GM12878 (cell line): ENCODE measurements at places on chromosomes 1 and 21. TPM values are rescaled to one million over a fixed set of nuclear protein-coding genes. Genes with fewer than 3 reads are reported as not detected.
A peak's percentile ranks its signal among the peaks of the same experiment; 100 is the strongest.

DNA sequence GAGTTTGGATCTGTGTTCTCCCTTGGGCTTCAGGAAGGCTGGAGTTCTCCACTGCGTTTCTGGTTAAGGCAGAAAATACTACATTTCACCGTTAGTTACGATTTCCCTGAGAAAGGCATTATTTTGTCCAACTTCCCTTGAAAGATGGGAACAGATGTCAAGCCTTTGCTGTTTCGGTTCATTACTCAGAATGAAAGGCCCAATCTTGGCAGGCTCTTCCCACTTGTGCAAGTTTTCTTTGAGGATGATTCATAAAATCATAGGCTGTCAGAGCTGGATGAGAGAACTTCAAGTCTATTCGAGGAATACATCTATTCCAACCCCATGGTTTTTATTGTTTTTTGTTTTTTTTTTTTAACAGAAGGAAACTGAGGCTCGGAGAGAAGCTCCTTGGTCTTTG lies 205.2 kb downstream of the GRIK3 start:
- DNase-seq, result no peak

GRCh38 chr21:41767606-41768436 lies 969 bp upstream of the RIPK4 start:
- DNase-seq, result no peak

- no peak for DNase-seq
Observed at GRCh38 chr1:99004861-99005442, at the start of gene PLPPR5. TSS of gene PLPPR5 (minus strand) at chr1:99004861. CDS start at chr1:99004671, 190 bp downstream.

- DNase-seq, result no peak
Observed at GRCh38 chr1:113677250-113678158, 81.8 kb downstream of the PHTF1 start.

DNA sequence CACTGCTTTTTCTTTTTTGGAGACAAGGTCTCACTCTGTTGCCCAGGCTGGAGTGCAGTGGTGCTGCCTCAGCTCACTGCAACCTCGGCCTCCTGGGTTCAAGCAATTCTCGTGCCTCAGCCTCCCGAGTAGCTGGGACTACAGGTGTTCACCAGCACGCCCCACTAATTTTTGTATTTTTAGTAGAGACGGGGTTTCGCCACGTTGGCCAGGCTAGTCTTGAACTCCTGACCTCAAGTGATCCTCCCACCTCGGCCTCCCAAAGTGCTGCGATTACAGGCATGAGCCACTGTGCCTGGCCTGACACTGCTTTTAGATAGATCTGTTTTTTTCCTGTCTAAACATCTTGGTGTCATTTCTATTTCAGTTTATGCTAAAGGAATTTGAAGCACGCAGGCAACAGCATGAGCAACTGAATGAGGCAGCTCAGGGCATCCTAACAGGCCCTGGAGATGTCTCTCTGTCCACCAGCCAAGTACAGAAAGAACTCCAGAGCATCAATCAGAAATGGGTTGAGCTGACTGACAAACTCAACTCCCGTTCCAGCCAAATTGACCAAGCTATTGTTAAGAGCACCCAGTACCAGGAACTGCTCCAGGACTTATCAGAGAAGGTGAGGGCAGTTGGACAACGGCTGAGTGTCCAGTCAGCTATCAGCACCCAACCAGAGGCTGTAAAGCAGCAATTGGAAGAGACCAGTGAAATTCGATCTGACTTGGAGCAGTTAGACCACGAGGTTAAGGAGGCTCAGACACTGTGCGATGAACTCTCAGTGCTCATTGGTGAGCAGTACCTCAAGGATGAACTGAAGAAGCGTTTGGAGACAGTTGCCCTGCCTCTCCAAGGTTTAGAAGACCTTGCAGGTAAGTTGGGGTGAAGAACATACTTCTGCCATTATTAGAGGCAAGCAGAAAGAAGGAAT lies 106.1 kb upstream of the BMP8A start:
- DNase-seq, result no peak

DNA sequence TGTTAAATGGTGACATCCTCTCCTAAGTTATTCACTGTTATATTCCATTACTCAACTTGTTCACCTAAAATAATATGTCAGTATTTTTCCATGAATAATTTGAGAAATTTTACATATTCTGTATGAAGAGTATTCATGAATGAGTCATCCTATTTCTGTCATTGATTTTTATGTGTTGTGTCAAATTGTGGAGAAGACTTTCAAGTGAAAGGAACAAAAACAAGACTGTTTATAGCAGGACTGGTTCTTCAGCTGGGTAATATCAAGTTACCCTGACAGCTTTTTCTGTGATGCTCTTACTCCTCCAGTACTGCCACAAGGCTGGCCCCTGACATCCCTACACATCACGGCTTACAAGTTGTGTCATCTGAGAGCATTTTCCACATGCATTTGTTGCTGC lies 847.7 kb downstream of the NCAM2 start:
- DNase-seq, result no peak

- no peak for DNase-seq
Observed at GRCh38 chr1:156648496-156648895, 6.6 kb downstream of the BCAN start.

DNA sequence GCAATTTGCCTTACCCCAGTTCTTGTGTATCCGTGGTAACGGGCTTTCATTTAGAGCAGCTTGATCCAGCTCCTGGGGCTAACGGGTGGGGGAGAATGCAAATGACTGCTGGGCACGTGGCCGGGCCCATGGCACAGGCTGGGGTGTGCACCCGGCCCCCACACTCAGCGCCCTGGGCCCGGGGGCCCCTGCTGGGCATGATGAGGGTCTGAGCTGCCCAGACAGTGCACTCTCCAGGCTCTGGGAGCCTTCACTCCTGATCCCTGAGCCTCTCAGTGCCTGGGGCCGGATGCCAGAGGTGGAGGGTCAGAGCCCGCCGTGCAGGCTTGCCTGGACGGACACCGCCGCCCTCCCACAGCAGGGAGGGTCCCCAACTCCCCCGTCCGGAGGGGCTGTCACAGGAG lies 20.1 kb upstream of the PEX10 start:
- no peak for DNase-seq

DNA sequence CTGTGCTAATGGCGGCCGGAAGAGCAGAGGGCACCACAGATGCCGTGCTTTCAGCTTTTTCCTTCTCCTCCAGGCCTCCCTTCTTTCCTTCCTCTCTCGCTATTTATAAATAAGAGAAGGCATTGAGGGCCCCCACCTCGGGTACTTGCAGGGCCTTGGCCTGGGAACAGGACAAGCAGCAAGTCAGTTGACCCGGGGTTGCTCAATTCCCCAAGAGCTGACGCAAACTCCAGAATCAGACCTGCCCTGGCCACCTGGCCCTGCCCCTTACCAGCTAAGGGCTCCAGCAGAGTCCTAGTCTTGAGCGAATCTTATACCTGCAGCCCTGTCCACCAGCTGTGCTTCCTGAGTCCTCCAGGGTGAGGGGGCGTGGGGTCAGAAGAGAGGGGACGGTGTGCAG lies 13.5 kb downstream of the TNFRSF1B start:
- no peak for DNase-seq

DNA sequence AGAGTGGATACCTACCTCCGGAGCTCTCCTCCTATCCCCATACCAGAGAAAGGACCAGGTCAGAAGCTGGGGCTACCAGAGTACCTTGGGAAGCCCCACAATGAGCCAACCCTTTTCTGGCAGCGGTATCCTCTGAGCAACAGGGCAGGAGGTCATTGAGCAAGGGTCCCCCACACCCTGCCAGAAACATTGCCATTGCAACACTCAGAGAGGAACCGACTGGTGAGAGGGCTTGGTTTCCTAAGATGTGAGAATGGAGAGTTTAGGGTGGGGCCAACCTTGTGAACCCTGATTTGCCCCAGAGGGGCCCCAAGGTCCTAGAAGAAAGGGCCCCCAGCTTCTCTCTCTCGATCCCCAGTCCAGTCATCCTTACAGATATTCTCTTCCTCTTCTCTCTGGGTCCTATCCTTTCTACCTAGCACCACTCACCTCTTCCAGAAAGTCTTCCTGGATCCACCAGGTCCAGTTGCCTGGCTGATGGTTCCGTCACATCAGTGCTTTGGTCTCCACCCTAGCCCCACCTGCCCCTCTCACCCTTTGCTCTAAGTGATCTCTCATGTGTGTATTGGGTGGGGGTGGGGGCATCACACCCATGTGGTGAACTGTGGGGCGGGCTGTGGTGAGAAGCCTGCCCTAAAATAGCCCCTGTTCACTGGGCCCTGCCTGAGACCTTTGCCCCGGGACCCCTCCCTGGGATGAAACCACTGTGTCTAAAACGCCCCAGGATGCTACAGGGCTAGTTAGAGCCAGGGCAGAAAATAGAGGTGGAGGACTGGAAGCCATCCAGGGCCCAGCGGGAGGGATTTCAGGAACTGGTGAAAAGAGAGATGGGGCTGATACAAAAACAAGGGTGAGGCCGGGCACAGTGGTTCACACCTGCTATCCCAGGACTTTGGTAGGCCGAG lies 8.7 kb downstream of the FGR start:
- peak; percentile 71 for DNase-seq

BRINP3 gene
- not detected in 2 replicates for polyA plus RNA-seq

SNRNP40 gene
- 172 and 175 TPM in 2 replicates for polyA plus RNA-seq

GABPB2 gene
- 4.3 and 6.6 TPM in 2 replicates for polyA plus RNA-seq

GBP5 gene
- 0.35 and 0.41 TPM in 2 replicates for polyA plus RNA-seq

CFHR2 gene
- polyA plus RNA-seq, result not detected in 2 replicates

CELA3B gene
- not detected in 2 replicates for polyA plus RNA-seq

WDR64 gene
- not detected in 2 replicates for polyA plus RNA-seq

CFAP45 gene
- 0.43 and 0.91 TPM in 2 replicates for polyA plus RNA-seq
